Fibroblast of the aortic adventitia (primary cell): ENCODE measurements at places on chromosomes 2 and 18. TPM values are rescaled to one million over a fixed set of nuclear protein-coding genes. Genes with fewer than 3 reads are reported as not detected.

DNA sequence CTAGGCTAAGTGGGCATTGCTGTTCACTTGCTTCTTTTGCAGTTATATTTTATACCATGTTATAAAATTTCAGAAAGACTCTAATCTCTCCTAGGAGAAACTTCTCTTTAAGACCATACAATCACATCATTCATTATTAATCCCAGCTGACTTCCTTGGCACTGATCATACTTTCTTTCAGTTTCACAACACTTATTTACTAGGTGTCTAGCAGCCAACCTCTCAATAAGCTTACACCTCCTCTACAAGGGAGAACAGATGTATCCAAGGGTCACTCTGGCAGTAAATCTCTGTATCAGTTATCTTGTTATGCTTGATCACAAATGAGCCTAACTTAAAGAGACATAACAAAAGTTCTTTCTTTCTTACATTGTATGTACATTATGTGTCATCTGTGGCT, 69.8 kb upstream of the EPB41L5 start:
- DNase-seq: peak; percentile 33

The DAW1 gene
- 1.3 TPM in 1 of 2 replicates, not detected in the other for total RNA-seq

The PHLPP1 gene
- total RNA-seq: 7.2 and 14.1 TPM in 2 replicates

The TGFA gene
- total RNA-seq: not detected in 2 replicates

GRCh38 chr2:119489232-119489952, 34.9 kb downstream of the SCTR start:
- no peak for DNase-seq

- no peak for DNase-seq
Observed at GRCh38 chr2:237667893-237668292, 40.5 kb downstream of the LRRFIP1 start.

DNA sequence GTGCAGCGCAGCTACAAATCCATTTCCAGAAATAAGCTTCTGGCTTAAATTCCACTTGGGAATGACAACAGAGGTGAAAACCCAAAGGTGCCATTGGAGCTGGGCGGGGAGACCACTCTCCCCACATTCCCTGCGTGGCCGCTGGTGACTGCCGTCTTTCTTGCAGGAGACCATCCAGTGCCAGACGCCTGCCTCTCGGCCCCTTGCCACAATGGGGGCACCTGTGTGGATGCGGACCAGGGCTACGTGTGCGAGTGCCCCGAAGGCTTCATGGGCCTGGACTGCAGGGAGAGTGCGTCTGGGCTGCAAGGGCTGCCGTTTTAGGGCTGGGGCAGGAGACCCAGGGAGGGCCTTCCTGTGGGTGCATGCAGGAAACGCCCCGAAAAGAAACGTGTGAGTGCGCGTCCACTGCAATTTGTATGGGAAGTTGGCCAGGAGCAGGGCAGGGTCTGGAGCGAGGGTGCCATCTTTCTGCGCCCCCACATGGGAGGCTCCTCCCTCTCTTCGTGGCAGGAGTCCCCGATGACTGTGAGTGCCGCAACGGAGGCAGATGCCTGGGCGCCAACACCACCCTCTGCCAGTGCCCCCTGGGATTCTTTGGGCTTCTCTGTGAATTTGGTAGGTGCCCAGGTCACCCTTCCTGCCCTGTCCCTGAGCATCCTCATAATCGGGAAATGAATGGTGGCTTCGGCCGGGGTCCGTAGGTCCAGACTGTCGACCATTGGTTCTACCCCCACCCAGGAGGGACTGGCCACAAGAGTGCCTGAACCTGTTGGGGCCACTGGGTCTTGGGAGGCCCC, 49.9 kb downstream of the SNED1 start:
- no peak for DNase-seq

- DNase-seq: no peak
Observed at GRCh38 chr18:65425366-65425765, 325.4 kb upstream of the CDH7 start.

GRCh38 chr2:126912201-126912600, 13.5 kb downstream of the TEX51 start:
- DNase-seq: no peak

- DNase-seq: no peak
Observed at GRCh38 chr2:48440103-48440390, 89.9 kb upstream of the STON1 start.

GRCh38 chr2:128202791-128203190, 111.8 kb downstream of the UGGT1 start:
- peak; percentile 61 for DNase-seq

The C2orf66 gene
- total RNA-seq: 0.27 TPM in 1 of 2 replicates, not detected in the other

The LYPD6B gene
- 0.18 TPM in 1 of 2 replicates, not detected in the other for total RNA-seq

DNA sequence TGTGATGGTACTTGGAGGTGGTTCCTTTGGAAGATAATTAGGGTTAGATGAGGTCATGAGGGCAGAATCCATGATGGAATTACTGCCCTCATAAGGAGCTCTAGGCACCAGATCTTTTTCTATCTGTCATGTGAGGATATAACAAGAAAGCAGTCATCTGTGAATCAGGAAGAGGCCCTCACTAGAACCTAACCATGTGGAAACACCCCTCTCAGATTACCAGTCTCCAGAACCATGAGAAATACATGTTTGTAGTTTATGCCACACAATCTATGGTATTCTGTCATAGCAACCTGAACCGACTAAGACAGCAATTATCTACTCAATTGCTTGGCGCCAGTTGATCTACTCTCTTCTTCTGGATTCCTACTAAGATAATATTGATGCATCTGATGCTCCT, 2.4 kb upstream of the SERPINB10 start:
- DNase-seq: no peak

- peak; percentile 90 for DNase-seq
Observed at GRCh38 chr18:58362027-58362575, 266.8 kb downstream of the ALPK2 start.

The SERPINB3 gene
- total RNA-seq: not detected in 2 replicates

DNA sequence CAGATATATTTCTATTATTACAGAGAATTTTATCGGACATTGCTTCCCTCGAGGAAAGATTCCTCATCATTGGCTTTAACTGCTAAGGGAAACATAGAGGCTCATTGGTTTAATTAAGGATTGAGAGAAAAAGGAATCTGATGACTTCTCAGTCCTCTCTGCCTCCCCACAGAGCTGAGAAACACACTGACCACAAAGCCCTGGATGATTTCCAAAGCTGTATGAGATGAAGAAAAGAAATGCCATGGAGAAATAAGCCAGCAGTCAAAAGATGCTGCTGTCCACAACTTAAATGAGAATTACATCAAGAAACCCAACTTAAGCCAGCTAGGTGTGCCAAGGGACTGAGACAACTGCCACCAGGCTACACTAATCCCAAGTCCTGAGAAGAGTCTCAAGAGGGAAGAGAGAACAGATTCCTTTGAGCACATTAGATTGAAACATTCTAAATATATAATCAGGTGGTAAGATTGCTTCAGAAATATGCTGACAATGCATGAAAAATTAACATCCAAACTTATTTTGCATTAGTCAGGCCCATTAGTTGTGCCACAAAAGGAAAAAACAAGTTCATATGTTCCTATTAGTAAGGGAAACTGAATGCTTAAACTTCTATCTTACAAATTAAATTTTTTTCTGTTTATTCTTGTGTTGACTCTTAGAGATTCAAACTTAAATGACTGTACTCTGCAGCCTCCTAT, 308.1 kb upstream of the CYRIA start:
- peak; percentile 1 for DNase-seq
